Esophagus squamous epithelium (tissue), 5 donors: ENCODE measurements at places on chromosomes 3 and 15.

- no peak for DNase-seq
Observed at GRCh38 chr15:67170143-67170925, 84.1 kb downstream of the AAGAB start.

DNA sequence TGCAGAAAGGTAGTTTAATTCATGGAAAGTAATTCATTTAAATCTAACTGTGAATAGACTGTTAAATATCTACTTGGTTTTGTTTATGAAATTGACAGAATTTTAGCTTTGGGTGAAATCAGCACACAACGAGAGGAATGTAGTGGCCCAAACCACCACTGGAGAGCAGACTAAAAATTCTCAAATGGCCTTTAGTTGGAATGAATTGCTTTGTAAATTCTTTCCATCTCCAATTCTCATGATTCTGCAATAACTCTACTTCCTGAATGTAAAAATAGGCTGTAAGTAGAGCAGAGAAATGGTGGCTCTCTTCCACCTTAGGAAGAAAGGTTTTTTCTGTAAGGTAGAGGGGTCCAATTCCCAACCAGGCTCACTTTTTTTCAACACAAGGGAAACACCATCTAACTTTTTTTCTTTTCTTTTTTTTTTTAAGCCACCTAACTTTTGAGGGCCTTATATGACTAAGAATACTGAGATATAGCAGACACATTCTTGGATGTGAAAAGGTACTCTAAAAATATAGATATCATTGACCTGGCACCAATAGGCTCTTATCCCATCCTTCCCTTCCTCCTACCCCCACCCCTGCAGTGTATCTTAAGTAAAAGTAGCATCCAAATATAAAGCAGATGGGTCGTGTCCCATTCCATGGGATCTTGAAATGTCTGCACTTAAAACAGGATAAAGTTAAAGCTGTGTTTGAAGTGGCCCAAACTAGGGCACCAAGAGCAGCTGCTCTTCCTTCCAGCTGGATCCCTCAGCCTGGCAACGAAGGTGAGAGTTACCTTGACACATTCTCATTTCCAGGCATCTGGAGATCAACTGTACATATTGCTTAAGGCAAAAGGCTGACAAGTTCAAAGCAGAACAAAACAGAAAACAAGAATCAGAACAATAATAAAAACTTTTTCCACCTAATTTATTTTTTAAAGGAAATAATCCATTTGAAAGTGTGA, 194.1 kb downstream of the TPRG1 start:
- no peak for DNase-seq

GRCh38 chr3:18057471-18058091, 315.1 kb upstream of the TBC1D5 start:
- no peak for DNase-seq

DNA sequence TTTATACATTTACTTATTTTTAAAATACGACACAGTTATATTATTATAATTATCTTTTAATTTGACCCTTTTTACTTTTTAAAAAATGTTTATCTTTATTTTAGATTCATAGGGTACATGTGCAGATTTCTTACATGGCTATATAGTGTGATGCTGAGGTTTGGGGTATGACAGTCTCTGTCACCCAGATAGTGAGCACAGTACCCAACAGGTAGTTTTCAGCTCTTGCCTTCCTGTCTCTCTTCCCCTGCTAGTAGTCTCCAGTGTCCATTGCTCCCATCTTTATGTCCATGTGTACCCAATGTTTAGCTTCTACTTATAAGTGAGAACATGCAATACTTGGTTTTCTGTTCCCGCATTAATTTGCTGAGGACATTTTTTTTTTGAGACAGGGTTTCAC, 21.8 kb upstream of the KCNMB2 start:
- no peak for DNase-seq

DNA sequence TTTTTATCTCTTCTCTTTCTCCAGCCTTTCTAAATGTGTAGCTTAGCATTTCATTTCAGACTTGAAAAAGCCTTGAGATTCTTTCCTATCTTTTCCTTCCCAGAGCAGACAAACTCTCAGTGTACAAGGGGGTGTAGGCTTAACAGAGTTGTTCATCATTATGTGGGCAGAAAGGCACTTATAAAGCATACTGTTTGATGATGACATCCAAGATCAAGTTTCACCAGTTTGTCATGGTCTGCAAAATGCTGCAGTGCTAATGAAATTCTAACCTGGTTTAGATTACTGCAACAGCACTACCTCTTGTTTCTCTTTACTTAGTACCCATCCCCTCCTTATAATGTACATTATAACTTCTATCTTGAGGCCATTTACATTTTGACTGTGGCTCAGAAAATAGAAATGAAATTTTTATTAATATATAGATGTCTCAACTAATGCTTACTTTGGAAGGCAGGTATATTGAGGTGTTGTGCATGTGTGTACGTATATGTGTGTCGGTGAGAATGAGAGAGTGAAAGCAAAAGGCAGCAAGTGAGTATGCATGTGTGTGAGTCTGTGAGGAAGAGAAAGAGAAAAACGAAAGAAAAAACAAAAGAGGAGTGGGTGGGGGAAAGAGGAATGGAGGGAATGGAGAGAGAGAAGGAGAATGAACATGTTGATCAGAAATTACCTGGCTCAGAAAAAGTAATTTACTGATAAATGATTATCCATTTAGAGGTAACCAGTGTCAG, 1043.6 kb downstream of the TUSC7 start:
- no peak for DNase-seq

- no peak for DNase-seq
Observed at GRCh38 chr15:89243046-89243690, 611 bp upstream of the FANCI start.

DNA sequence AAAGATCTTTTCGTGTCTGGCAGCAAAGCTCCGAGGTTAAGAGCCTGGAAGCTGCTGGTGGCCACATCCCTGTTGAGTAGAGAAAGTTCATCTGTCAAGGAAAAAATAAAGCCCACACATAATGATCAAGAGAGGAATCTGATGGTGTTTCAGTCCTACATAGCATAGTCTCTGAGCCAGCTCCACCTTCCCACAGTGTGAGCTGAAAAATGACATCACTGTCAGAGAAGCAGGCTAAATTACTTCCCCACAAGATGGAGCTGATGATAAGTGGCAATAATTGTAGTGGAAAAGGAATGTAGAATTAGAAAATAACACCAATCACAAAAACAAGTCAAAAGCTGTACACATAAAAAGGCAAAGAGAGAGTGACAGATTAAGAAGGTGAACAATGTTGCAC, 84.5 kb downstream of the AQP9 start:
- no peak for DNase-seq

DNA sequence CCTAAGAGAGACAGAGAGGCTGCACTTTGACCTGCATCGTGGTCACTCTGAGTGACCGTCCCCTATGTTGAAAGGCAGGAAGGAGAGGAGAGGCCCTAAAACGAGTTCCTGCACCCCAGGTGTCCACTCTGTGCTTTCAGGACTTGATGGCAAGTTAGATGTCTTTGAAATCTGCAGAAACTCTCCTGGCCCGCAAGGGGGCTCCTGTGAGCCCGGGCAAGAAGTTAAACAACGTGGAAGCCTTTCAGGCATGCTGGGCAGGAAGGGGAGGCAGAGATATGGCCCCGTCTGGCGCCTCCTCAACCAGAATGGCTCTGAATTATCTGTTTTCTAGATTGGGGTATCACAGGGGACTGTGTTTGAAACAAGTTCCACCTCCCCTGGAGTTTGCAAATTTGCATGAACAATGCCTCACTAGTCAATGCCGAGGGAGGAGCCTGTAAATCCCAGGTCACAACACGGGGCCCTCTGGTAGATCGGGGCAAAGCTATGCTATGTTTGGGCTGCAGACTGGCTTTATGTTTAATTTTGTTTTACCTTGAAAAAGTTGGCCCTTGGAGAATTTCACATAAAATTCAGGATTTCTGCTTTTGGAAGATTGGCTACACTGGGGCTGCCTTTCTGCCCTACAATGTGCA, 9.8 kb downstream of the CTXND1 start:
- no peak for DNase-seq

GRCh38 chr3:100063929-100064461, 50.3 kb downstream of the FILIP1L start:
- DNase-seq: no peak

DNA sequence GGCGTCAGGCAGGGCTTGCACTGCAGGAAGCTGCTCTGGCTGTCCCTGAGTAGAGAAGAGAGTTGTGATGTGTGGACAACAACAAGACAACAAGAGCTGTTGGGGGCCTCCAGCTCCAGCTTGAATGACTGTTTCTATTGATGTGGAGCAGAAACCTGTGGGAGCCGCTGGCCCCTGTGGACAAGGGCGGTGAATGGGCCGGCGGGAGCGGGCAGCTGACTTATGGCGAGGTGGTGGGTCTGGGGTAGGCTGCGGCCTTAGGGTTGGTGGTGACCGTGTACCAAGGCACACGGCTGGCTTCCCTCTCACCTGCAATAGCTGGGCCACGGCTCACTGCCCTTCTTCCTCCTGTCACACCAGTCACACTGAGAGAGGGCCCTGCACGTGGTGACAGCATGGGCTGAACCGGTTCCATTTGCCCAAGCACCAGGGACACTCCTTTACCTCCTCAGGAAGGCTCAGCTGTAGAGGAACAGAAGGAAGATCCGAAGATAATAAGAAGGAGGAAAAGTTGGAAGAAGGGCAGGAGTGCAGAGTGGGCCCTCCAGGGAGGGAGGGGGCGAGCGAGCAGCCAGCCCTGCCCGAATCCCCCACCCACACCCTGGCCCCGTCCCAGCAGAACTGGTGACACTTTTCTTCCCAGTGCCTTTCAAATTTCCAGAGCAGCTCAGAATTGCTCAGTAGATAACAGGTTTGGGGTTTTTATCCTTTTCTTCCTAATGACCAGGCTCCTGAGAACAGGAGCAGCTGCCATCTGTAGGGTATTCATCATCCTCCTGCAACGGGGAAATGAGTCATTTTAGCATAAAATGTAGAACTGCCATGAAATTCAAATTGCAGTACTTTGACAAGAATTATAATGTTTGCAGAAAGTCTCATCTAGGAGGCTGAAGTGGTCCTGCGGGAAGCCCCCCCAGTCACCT, 136.9 kb downstream of the TJP1 start:
- DNase-seq: no peak

- DNase-seq: no peak
Observed at GRCh38 chr15:76191539-76192244, 119.6 kb downstream of the ETFA start.

DNA sequence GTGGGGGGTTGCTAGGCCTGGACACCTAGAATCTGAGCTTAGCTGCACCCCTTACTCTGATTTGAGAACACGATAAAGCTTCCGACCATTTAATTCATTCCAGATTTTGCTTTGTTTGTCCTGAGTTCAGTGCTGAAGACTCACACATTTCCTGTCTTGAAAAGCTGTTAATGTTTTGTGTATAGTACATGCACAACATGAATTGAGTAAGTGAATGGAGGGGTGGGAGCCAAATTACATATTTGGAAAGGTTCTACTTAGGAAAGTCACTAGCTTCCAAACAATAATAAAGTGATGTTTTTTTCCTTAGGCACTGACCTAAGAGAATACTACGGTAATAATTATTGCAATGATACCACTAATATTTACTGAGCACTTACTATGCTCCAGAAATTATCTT, 955.2 kb upstream of the NR2F2 start:
- no peak for DNase-seq
